WERI-Rb-1 (cell line): ENCODE measurements at places on chromosomes 16 and 17.

- no peak for DNase-seq
Measured at GRCh38 chr16:31214708-31215286, 878 bp downstream of the TRIM72 start.

- DNase-seq: no peak
Measured at GRCh38 chr17:63701868-63702720, 2.2 kb upstream of the LIMD2 start.

DNA sequence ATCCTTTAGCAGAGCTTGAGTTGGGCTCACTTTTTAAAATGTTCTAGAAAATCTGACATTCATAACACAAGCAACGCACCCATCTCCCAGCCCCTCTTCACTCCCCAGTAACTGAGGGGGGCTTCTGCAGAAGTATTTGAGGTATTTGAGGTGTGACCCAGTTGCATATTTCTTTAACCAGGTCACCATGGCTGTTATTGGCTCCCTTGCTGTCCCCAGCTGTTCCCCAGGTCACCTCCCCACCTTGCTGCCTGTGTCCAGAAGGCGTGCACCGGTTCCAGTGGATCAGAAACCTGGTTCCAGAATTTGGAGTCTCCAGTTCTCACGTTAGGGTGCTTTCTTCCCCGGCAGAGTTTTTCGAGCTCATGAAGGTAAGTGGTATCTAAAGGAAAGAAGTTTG is 13.8 kb downstream of the PGS1 start:
- DNase-seq: no peak

- peak; percentile 54 for DNase-seq
Measured at GRCh38 chr17:79840269-79840988, 1.2 kb upstream of the CBX4 start.

DNA sequence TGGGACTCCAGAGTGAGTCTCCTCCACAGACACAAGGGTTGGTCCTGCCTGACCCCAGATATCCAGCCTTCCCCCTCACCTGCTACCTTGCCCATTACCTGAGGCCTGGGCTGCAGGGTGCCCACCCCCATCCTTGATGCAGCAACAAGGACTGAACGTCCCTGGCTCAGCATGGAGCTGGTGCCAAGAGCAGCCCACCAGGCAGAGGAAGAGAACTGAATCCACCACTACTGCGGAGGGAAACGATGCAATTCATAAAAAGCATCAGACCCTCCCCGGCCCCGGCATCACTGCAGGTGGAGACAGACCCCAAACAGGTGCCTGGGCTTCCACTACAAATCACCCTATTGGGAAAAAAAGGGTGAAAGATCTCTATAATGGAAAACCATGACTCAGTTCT is 131.0 kb upstream of the TNRC6C start:
- no peak for DNase-seq

- no peak for DNase-seq
Measured at GRCh38 chr16:1474082-1474795, 589 bp downstream of the CLCN7 start.

- no peak for DNase-seq
Measured at GRCh38 chr16:20094157-20094556, 20.5 kb upstream of the GPR139 start.

DNA sequence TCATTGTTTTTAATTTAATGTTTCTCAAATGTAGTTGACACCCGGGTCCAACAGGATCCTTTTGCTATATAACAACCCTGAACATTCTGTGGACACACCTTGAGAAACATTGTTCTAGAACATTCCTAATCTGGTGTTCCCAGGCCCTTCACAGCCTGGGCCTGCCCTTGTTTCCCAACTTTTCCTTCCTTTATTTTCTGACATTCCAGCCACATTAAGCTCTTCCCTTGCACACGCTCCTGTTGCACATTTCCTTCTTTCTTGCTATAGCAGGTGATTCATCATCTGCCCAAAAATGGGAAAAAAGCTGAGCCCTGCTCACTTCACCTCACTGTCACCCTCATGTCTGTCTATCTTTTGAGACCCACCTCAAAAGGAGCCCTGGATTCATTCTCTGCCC is 67.9 kb upstream of the MARCHF10 start:
- DNase-seq: no peak

DNA sequence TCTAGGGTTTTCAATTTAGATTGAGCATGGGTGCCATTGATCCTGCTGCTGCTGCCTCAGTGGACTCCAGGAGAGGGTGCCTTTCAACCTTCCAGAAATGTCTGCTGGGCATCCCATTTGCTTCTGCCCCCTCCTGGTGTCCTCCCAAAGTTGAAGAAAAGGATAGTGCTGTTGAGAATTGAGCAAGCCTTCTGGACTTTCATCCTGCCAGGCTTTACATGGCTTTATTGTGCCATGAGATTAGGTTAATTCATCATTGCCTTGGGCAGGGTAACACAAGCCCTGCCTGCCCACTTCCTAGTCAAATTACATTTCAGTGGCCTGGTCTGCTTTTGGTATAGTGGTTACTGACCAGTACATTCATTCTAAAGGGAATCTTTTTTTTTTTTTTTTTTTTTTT is 17.9 kb upstream of the TANGO6 start:
- no peak for DNase-seq

GRCh38 chr17:66767154-66767933 is 67.6 kb upstream of the CACNG5 start:
- no peak for DNase-seq

DNA sequence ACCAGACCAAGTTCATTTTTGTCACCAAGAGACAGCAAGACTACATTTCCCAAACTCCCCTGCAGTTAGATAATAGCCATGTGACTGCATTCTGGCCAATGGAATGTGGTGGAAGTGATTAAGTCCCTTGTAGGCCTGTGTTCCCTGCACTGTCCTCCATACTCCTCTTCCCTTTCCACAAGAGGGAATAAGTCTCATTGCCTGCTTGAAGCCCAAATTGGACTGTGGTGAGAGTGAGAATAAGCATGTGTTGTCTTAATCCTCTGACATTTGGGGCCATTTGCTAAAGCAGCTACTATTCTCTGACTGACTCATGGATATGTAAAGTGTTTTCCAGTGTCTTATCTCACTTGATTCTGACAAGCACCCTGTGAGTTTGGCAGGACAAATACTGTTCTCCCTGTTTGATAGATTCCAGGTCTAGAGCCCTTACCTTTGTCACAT is 20.7 kb downstream of the PIK3R6 start:
- peak; percentile 42 for DNase-seq

- DNase-seq: no peak
Measured at GRCh38 chr16:19031738-19032137, 35.7 kb upstream of the COQ7 start.
